ENCODE measurements at places on chromosomes 16 and 17.

DNA sequence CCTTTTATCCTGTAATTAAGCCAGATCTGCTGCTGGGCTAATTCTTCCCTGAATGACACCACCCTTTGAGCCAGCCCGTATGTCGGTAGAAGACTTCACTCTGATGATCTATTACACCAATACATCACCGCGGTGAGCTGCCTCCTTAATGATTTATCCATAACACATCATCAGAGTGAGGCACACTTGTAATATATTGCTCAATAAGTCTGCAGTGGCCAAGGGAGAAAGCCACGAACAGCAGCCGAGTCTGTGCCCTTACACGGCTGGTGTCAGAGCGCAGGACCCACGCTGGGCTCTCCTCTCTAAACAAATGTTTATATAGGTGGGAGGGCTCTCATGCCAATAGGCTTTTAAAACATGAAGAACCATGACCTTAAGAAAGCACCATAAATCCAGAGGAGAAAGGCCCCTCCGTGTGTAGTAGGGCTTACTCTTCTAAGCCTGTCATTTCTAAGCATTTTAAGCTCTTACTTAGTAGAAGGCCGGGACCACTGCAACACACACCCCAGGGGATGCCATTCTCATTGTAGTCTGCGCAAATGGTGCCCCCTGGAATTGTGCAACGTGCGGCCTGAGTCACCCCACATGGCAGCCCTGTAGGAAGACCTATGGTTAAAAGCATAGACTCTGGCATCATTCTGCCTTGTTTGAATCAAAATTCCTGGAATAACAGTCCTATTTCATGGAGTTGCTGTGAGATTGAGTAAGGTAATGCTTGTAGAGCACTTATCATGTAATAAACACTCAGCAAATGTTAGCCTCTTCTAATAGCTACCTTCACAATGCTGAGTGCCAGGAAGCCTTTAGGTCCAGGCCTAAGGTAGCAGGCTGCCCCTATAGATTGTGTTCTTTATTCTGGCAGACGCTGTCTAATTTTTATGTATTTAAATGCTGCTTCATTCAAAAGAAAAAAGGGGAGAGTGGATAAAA, 26.1 kb downstream of the MRPS23 start:
- DNase-seq: peak; percentile 35

- DNase-seq: no peak
Measured at GRCh38 chr17:77909236-77909635, 49.3 kb upstream of the TNRC6C start.

DNA sequence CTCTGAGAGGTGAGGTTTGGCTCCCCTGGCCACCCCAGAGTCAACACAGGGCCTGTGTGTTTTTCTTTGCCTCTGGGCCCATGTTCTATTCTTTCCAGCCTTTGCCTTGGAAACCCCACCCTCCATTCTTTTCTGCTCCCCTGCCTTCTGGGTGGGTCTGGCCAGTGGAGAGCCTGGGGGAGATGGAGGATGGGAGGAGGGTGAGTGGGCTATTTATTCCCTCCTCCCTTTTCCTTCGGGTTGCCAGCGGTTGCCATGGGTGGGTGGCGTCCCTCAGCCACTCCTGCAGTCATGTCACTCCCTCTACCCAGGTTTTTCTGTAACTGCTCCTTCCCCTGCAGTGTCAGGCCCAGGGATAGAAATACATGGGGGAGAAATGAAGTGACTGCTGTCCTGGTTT, 15.5 kb downstream of the CMIP start:
- no peak for DNase-seq

- DNase-seq: no peak
Measured at GRCh38 chr17:55405600-55405999, 16.0 kb downstream of the MMD start.

DNA sequence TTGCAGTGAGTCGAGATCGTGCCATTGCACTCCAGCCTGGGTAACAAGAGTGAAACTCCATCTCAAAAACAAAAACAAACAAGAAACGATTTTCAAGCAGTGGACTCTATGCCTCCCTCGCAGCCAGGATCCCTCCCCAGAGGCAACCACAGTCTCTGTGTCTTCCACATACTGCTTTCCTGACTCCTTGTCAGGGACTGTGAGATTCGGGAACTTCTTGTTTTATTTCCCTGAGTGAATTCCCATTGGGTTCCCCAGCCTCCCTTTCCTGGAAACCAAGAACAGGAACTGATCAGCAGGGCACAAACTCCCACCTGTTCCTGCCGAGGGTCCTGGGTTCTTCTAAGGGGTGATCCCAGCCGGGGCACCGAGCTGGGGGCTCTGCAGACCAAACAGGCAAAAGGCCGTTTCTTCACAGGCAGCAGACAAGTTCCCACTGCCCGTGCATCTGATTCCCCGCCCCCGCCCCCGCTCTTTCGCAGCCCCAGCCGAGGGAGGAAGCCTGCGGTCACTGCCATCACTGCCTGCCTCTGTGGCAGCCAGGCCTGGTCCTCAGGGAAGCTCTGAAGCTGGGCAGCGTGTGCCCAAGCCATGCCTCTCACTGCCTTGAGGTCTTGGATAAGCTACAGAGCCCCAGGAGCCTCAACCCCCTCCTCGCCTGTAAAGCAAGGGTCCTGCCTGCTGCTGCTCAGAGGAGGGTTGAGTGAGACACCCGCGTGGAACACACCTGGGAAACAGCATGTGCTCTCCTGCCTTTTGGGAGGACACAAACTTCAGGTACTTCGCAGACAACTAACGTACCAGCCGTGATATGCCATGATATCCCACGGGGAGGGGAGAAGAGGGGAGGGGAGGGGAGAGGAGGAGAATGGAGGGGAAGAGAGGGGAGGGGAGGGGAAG, 5.5 kb upstream of the PIEZO1 start:
- no peak for DNase-seq

DNA sequence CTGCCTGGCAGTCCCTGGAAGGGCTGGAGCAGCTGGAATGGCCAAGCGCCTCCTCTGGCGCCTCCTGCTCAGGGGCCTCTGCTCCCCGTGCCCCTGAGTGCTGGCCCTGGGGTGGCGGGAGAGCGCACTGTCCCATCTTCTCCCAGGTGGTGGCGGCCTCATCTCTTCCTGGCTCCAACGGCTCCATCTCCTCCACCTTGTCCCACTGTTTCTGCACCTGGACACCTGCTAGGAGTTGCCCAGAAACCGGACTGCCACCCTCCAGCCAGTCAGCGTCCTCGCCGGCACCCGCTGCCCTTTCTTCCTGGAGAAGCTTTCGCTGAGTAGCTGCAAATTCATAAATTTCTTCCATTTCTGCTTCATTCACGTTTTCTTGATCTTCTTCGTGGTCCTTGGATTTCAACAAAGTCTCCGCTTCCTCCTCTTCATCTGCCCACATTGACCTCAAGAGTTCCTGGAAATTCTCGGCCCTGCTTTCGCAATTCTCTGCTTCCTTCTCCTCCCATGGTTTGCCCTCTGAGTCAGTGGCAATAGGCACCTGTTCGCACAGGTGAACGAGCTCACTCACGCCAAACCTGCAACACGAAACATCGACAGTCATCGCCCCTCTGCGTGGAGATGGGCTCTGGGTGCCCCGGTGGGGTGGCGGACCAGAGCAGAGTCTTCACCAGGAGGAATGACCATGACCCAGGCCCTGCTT, 13.7 kb upstream of the NLRC3 start:
- DNase-seq: no peak

- DNase-seq: no peak
Measured at GRCh38 chr16:7233975-7234374, 98.7 kb upstream of the RBFOX1 start.

DNA sequence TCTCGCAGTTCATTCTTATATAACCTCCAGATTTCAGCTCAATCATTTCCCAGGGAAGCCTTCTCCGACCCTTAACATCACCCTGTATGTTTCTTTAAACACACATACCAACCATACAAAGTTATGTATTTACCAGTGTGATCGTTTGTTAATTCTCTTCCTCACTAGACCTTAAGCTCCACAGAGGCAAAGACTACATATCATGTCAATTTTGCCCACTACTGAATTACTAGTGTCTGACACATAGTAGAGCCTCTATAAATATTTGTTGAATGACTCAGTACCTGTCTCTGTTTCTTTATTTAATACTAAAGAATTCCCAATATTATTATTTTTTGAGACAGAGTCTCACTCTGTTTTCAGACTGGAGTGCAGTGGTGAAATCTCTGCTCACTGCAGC, 137.2 kb downstream of the SHISA9 start:
- DNase-seq: no peak

- DNase-seq: no peak
Measured at GRCh38 chr16:89377453-89377848, 112.9 kb downstream of the ANKRD11 start.

DNA sequence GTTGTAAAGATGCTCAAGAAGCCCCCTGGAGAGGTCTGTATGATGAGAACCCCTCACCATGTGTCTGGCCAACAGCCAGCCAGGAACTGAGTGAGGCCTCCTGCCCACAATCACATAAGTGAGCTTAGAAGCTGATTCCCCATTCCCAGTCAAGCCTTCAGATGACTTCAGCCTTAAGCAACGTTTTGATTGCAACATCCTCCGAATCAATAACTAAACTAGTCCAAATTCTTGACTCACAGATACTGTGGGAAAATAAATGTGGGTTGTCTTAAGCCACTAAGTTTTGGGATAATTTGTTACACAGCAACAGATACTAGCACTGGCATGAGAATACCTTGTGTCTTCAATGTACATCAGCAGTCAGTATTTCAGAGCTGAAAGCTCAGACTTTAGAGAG, 54.5 kb upstream of the HS3ST4 start:
- no peak for DNase-seq

GRCh38 chr16:87198328-87198832, 118.8 kb downstream of the C16orf95 start:
- no peak for DNase-seq

DNA sequence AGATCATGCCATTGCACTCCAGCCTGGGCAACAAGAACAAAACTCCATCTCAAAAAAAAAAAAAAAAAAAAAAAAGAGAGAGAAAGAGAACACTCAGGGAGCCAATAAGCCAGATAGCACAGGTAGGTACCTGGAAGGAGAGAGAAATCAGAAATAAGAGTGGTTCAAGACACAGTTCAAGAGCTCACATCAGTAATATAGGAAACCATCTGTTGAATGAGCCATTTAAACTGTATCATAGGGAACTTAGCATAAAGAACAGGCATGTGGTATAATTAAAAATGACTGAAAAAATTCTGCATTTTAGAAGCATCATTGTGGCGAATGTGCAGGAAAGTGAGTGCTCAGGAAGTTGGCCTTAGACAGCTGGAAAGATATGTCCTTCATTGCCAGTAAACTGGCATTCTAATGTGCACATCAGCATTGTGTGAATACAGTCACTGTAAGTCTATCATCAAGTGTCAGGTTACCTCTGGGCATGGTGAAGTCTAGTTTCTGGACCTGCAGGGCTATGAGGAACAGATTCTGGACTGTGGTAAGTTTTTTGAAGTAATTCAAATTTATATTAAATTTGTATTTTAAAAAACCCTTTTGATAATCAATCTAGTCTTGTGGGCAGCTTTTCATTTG, 20.4 kb downstream of the KRT12 start:
- no peak for DNase-seq

GRCh38 chr16:65392806-65393565, 271.1 kb upstream of the CDH11 start:
- DNase-seq: peak; percentile 69

DNA sequence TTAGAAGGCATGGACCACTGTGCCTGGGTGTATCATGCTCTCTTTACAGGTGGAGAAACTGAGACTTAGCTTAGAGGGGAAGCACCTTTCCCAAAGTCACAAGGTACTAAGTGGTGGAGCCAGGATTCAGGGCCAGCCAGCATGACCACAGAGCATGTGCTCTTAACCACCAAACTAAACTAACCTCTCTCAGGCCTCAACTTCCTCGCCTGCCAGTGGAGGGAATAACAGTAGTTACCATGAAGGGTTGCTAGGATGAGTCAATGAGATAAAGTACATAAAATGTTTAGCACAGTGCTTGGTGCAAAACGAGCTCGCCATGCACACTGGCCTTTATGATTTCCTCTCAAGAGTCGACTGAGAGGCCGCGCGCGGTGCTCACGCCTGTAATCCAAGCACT, 6.4 kb upstream of the MYO1C start:
- peak; percentile 79 for DNase-seq

DNA sequence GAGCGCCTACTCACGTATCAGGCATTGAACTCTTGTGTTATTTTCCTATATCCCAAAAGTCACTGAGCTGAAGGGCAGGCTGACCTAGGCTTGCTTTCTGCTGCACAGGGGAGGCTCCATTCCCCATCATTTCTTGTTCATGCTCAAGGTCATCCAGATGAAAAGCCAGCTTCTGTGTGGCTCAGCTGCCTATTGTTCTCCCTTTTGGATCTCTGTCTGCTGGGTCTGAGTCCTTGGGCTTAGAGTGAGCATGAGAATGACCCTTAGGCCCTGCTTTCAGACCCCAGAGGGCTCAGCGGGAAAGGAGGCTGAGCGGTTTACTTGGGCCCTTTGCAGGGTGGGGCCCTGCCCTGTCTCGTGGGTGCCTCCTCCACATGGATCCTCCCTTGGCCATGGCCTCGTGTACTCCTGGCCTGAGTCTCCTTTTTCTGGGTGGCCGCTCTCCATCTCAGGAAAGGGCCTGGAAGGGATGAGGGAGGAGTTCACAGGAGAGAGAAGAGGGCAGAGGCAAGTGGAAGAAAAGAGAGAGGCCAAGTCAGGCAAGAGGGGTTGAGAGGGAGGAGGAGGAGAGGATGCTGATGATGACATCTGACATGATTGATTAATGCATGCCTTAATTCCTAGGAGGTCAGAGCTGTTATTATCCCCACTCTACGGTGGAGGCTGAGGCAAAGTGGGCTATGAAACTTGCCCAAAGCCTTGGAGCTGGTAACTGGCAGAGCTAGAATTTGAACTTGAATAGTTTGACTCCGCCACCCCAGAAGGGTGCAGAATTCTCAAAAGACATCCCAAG, 19.8 kb upstream of the MAP3K14 start:
- no peak for DNase-seq

GRCh38 chr17:17479209-17479608, 2.4 kb downstream of the MED9 start:
- peak; percentile 9 for DNase-seq

DNA sequence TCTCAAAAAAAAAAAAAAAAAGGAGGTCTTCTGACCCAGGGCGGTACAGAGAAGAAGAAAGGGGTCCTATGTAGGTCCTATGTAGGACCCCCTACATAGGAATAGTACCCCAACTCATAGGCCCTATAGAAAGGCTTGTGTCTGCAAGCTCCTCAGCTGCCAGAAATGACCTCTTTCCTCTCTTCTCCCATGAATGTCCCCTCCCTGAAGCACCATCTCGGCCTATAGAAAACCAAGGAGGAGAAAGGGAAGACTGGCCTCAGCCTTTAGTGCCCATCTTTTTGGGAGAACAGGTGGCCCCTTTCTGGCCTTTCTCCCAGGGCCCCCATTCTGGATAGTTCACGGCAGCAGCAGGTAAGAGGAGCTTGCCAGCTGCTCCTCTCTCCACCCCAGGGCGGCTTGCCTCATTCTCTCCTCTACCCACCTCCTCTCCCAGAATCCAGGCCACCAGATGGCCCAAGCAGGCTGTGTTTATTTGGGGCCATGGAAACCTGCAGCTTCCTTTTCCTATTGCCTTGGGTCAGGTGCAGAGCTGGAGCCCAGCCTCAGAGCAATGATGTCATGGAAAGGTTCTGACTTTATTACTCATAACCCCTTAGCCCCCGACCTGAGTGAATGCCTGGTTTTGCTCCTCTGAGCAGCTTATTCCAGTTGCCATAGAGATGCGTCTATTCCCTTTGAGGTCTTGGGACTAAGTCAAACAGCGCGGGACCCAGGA, 1.6 kb upstream of the MRPL58 start:
- DNase-seq: peak; percentile 30
